Pancreas (tissue), 10 donors: ENCODE measurements at places on chromosomes 4 and X.

DNA sequence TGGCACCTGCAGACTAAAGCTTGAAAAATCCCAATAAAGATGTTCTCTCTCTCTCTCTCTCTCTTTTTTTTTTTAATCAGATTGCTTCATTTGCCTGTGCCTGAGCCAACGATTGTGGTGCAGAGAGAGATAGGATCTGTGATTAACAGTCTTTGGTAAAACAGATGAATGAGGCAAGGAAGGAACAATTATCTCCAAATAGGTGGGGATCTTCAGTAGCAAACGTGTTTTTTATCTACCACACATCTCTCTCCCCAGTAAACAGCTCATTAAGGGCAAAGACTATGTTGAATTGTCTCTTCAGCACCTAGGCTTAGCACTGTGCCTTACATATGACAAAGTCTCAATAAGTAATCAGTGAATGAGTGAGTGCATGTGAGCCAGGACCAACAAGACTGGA is 96.3 kb downstream of the SMIM20 start:
- no peaks in the 10 kb centered on the region for H3K36me3 ChIP-seq
- H3K4me1 ChIP-seq = no peaks in the 10 kb centered on the region
- H3K27me3 ChIP-seq = no peaks in the 10 kb centered on the region
- H3K27ac ChIP-seq = no peak overlapping the region
- H3K4me3 ChIP-seq = no peak overlapping the region

GRCh38 chr4:42348247-42348646 is 49.0 kb upstream of the SHISA3 start:
- DNase-seq = no peak
- no peaks in the 10 kb centered on the region for H3K4me1 ChIP-seq
- H3K36me3 ChIP-seq = no peaks in the 10 kb centered on the region
- no peak overlapping the region for H3K27ac ChIP-seq

DNA sequence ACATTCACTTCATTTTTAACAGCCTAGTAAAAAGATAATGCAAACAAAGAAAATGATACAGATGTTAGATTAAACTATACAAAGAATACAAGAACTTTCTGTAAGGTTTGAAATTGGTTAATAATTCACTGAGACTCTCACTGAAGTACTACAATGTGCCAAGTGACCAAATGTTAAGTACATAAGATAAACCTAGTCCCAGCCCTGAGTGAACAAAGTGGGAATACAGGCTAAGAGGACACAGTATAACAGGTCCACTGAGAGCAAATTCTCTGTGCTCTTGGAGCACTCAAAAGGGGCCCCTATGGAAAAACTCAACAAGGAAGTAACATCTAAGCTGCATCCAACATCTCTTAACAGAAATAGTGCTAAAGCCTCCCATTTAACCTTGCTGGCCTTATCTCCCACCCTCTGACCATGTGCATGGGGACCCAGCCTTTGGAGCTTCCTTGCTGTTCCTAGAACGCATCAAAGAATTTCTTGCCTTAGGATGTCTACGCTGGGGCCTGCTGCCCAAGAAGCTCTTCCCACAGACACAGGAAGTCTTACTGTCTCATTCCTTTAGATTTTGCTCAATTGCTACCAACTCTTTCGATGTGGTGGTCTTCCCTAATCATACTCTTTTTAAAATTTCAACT is 113.4 kb downstream of the ZAR1 start:
- no peak for DNase-seq
- H3K36me3 ChIP-seq = peaks cover 4% of the 10 kb centered on the region
- H3K27ac ChIP-seq = no peak overlapping the region
- peaks cover 17% of the 10 kb centered on the region for H3K4me1 ChIP-seq
- H3K27me3 ChIP-seq = no peaks in the 10 kb centered on the region

GRCh38 chr4:181061787-181062186 is 1181.4 kb upstream of the TENM3 start:
- no peaks in the 10 kb centered on the region for H3K27me3 ChIP-seq
- no peak overlapping the region for H3K27ac ChIP-seq

- H3K36me3 ChIP-seq = no peaks in the 10 kb centered on the region
- peaks cover 36% of the 10 kb centered on the region for H3K4me1 ChIP-seq
- H3K27me3 ChIP-seq = no peaks in the 10 kb centered on the region
Measured at GRCh38 chr4:152485726-152486276, 50.1 kb downstream of the FBXW7 start.

- H3K27me3 ChIP-seq = peaks cover 11% of the 10 kb centered on the region
- no peak overlapping the region for H3K27ac ChIP-seq
- H3K4me1 ChIP-seq = no peaks in the 10 kb centered on the region
- DNase-seq = no peak
Measured at GRCh38 chrX:66000628-66001272, 39.1 kb downstream of the VSIG4 start.

DNA sequence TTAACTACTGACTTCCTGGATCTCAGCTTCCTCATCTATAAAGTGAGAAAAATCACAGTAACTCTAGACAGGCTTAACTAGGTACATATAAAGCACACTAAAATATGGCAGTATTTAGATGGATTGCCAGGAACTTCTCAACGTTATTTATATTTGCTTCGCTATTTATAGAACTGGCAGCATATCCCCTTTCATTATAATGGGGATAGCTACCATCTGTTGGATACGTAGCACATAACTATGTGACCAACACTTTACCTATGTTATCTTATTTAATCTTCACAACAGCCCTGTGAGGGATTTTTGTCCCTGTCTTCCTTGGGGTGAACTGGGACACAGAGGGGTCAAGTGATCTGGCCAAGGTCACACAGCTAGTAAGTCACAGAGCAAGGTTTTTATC is 64.6 kb downstream of the ENPEP start:
- no peaks in the 10 kb centered on the region for H3K4me1 ChIP-seq
- H3K27ac ChIP-seq = no peak overlapping the region
- H3K27me3 ChIP-seq = no peaks in the 10 kb centered on the region
- DNase-seq = no peak

- H3K36me3 ChIP-seq = no peaks in the 10 kb centered on the region
- H3K4me3 ChIP-seq = no peak overlapping the region
- no peak for DNase-seq
- no peak overlapping the region for H3K27ac ChIP-seq
- no peaks in the 10 kb centered on the region for H3K27me3 ChIP-seq
- no peaks in the 10 kb centered on the region for H3K4me1 ChIP-seq
Measured at GRCh38 chr4:10667701-10668326, 16.8 kb downstream of the CLNK start.

DNA sequence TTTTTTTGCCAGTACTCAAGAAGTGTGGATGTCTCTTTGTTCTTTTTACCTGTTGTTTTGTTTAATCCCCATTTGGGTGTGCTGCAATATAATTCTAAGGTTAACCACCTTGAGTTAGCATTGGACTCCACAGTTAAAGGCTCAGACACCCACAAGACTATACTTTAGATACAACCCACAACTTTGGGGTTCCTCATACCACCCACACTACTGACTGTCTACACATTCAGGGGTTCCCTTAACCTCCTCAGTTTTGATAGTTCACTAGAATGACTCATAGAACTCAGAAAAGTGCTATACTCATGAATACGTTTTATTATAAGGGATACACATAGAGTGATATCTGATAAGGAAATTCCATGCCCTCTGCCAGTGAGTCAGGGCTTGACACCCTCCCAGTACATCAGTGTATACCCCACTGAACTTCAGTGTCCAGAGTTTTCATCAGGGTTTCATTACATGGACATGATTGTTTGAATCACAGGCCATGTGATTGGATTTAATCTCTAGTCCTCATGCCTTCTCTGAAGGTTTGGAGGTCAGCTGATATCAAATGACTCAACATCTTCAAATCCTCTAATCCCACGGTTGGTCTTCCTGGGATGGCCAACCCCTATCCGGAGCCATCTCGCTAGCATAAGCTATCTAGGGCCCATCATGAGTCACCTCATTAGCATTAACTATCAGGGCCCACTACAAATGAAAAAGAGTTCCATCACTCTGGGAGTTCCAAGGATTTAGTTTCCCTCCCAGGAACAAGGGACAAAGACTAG is 357.7 kb upstream of the EMCN start:
- DNase-seq = no peak
- no peaks in the 10 kb centered on the region for H3K27me3 ChIP-seq
- no peaks in the 10 kb centered on the region for H3K36me3 ChIP-seq
- H3K27ac ChIP-seq = no peak overlapping the region

GRCh38 chrX:139224953-139225665 is 305.4 kb upstream of the F9 start:
- H3K4me3 ChIP-seq = no peak overlapping the region
- H3K27ac ChIP-seq = no peak overlapping the region
- no peaks in the 10 kb centered on the region for H3K27me3 ChIP-seq
- no peaks in the 10 kb centered on the region for H3K36me3 ChIP-seq

- no peak overlapping the region for H3K27ac ChIP-seq
- DNase-seq = no peak
- H3K4me1 ChIP-seq = no peaks in the 10 kb centered on the region
- H3K4me3 ChIP-seq = no peak overlapping the region
- no peaks in the 10 kb centered on the region for H3K36me3 ChIP-seq
- H3K27me3 ChIP-seq = no peaks in the 10 kb centered on the region
Measured at GRCh38 chrX:103825881-103826280, 6.2 kb downstream of the RAB9B start.

- no peaks in the 10 kb centered on the region for H3K36me3 ChIP-seq
- H3K4me1 ChIP-seq = no peaks in the 10 kb centered on the region
- no peak overlapping the region for H3K27ac ChIP-seq
- no peaks in the 10 kb centered on the region for H3K27me3 ChIP-seq
- H3K4me3 ChIP-seq = no peak overlapping the region
- peak; percentile 74 for DNase-seq
Measured at GRCh38 chrX:53435997-53436396, 1.8 kb upstream of the HSD17B10 start.
